ENCODE measurements at places on chromosomes 12 and 14.

DNA sequence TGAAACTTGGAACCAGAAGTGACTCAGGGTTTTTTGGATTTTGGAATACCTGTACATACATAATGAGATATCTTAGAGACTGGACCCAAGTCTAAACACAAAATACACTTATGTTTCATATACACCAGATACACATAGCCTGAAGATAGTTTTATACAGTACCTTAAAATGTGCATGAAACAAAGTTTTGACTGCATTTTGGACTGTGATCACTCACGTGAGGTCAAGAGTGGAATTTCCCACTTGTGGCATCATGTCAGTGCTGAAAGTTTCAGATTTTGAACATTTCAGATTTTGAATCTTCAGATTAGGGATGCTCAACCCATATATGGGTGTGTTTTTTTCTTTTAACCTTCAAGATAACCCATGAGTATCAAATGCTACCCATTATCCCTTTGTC is 6.6 kb downstream of the SBNO1 start:
- no peak for DNase-seq

GRCh38 chr12:32005496-32006125 is 46.4 kb downstream of the RESF1 start:
- DNase-seq: no peak

DNA sequence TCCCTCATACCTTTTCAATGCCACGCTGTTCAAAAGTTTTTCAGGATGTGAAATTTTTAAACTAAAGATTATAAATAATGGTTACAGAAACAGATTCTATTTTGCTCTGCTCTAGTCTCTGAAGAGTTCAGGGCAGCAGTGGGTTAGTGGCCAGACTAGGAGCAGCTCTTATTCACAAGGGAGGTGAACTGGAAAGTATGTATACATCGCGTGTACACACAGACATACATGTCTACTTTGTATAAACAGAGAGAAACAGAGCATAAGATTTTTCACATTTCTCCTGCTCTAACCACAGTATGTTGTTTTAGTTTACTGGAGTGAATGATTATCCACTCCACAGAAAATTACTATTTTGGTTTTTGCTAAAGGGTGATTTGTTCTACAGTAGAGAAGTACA is 74.4 kb upstream of the CRY1 start:
- no peak for DNase-seq

DNA sequence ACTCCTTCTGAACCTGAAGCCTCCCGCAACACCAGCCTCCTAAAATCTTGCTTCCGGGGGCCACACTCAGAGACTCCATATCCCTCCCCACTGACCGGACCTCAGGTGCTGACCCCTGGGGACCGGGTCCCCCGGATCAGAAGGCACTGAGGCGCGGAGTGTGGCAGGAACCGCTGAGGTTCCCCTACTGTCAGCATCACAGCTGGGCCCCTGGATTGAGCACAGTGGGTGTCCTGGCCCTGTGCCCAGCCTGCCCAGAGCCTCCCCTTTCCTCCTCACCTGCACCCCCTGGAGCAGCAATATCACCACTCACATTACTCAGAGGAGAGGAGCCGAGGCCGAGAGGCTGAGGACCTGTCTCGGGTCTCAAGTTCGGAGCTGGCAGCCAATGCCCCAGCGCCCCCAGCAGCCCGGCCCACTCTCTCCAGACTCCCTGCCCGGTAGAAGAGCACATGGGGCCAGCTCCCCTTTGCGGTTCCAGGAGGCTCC is 101.2 kb upstream of the EIF5 start:
- DNase-seq: no peak

GRCh38 chr12:93174048-93174447 is 203.7 kb upstream of the NUDT4 start:
- no peak for DNase-seq

- DNase-seq: no peak
These were observed 18.4 kb downstream of the AMN start for GRCh38 chr14:102940729-102941362.

DNA sequence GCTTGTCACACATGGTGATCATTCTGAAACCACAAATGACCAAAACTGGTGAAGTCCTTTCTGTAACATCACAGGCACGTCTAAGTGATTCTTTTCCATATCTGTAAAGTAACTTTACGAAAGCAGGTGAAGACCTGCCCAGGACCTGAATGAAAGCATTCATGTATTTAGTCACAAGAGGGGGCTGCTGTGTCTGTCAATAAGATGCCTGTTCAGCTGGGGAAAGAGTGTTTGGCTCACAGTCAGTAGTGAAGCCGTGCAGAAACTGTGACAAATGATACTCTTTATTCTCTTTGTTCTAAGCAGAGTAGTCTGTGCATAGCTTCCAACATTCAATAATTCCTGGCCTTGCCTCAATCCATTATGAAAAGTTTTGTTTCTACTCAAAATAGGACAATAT is 373.5 kb upstream of the OR4E1 start:
- no peak for DNase-seq

DNA sequence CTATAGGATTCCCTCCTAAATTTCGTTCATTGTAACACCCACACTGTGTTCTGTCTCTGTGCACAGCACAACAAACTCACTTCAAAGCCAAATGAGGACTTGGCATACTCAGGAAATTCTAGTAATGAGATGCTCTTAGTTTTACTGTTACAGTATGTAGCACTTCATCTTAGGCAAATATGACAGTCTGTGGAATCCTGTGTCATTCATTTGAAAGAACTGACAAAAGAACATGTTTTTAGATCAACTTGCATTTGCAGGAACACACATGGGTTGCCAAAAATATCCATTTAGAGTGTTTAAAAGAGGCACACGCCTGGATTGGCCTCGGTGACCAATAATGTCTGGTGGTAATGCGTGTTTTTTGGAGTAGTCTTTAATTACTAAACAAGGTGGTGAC is 56.5 kb downstream of the PDE3A start:
- DNase-seq: no peak

DNA sequence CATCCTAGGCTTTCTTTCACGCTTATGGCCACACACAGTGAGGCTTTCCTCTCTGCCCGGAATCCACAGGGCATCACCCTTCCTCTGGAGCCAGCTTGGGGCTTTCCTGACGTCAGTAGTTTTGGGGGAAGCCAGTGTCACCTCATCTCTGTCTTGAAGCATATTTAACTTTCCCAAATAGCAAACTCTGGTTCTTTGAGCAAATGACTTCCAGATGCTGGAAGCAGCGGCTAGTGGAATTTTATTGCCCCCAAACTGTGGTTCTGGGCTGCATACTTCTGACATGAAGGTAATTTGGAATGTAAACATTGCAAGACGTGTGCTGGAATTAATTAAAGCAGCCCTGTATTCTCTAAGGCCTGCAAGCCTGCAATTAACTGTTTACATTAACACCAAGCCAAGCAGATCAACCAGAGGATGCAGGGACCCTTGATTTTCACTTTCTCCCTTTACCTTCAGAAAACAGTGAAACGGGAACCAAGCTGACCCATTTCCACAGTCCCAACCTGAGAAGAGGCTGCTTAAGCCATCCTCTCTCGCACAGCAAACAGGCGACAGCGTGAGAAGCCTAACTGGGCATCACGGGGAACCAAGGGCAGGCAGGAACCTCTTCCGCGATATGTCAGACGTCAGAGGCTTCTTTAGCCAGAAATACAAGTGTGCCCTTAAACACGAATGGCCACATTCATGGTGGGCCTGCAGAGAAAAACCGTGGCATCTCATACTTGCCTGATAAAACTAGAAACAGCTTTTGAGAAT is 258.4 kb downstream of the CACNA1C start:
- no peak for DNase-seq

GRCh38 chr12:40752011-40752410 is 59.8 kb downstream of the CNTN1 start:
- no peak for DNase-seq

DNA sequence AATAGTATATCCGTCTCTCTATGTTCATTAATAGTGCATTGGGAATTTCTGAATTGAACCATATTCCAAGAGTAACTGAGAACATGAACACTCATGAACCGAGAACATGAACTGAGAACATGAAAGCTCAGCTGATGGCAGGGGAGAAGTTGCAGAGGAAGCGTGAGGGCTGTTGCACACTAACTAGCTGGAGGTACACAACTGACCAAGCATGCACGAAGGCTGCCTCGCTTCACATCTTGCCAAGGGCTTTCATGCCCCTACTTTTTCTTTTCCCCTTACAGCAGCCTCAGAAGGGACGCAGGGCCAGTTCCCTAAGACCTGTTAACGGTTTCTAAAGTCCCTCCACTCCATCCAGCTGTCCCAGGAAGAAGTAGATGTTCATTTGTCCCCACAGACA is 4.3 kb downstream of the RNASE1 start:
- DNase-seq: no peak

GRCh38 chr14:95106971-95107370 is 50.4 kb downstream of the DICER1 start:
- DNase-seq: no peak
